ENCODE measurements at places on chromosomes 3 and 15.

DNA sequence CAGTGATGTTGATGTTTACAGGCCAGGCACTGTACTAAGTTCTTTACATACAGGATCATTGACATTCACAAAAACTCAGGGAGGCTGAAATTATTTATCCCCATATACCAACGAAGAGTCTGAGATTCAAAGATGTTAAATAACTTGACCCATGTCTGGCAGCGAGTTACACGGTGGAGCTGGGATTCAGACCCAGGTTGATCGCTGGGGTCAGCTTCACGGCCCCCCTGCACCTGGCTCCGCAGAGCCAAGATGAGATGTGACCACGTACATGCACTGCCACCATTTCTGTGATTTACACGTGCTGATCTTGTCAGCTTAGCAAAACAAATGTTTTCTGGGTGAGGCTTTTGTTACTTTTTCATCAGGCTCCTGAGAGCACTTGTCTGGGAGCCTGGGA, 109.8 kb downstream of the EEFSEC start:
- no peak for DNase-seq

DNA sequence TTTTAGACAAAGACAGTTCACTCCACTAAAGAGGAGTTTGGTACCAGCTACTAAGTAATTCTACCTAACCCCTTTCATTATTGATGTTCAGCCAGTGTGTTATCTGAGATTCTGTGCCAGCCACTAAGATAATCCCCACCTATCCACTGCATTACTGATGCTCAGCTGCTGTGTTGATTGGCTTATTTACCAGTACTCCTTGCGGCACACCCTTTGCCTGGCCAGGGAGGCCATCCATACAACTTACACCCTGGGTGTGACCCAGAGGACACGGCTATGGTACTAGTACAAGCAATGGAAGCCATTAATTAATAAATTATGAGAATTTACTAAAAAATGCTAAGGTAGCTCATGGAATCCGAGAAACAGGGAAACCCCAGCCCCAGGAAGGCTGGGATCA, 290.7 kb upstream of the CTNNB1 start:
- no peak for DNase-seq

GRCh38 chr15:75732809-75733451, 20.3 kb upstream of the CSPG4 start:
- DNase-seq, result no peak

- no peak for DNase-seq
Measured at GRCh38 chr3:171396048-171396447, 64.2 kb downstream of the TNIK start.

DNA sequence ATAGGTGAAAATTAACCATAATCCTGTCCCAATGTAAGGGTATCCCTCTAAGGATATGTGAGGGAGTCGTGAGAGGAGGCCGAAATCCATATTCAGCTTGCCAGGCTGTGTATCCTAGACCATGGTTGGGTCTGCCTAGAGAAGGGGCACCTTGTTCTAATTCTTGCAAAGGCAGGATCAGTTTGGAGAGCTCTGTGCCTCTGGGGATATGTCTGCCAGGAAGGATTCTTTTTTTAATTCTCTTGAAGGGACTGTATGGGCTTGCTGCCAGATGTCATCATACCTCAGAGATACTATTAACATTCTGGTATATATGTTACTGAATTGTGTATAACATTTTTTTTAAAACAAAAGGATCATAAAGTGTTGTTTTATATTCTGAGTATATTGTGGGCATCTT, 2.4 kb downstream of the ATP1B3 start:
- no peak for DNase-seq

GRCh38 chr3:174462916-174463315, 396.2 kb upstream of the NAALADL2 start:
- no peak for DNase-seq

GRCh38 chr3:120742849-120743365, 363 bp downstream of the GTF2E1 start:
- no peak for DNase-seq

GRCh38 chr15:27714675-27715074, 384.4 kb downstream of the OCA2 start:
- no peak for DNase-seq

GRCh38 chr3:138196023-138196422, 8.9 kb downstream of the ARMC8 start:
- no peak for DNase-seq

- DNase-seq, result no peak
Measured at GRCh38 chr15:68387381-68388143, 44.4 kb downstream of the ITGA11 start.

DNA sequence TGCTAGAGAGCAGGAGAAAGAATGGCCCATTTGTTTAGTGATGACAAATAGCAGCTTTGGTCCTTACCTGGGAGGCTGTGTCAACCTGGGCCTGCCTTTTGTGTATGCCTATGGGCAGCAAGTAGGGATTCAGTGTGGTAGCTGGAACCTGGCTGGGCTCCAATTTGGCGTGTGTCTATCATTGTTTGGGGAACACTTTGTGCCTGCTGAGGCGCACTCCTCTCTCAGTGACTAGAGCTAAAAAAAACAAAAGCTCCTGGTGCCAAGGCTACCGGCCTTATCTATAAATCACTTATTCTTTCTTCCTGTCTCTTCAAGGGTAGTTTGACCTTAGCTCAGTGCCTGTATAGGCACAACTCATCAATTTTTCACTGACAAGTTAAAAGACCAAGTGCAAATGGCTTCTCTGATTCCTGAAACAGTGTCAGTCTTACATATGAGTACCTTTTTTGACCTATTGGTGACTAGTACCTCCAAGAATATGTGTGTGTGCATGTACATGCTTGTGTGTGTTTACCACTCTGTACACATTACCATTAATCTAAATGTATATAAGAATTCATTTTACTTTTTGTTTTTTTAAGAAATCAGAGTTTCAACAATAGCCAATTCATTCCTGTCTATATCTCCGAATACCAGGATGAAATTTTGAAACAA, 54.6 kb downstream of the GMNC start:
- DNase-seq, result no peak
